Activated T-cell treated with anti-CD3 and anti-CD28 coated beads, Interleukin-2, amount 50 U/mL, for 72 hours (primary cell): ENCODE measurements at places on chromosomes 5 and 9. TPM values are rescaled to one million over a fixed set of nuclear protein-coding genes. Genes with fewer than 3 reads are reported as not detected.

Gene GALNT12
- 11.2 TPM for total RNA-seq

Gene TAF1L
- total RNA-seq = not detected

Gene EGFLAM
- total RNA-seq = not detected

Gene DIAPH1
- total RNA-seq = 162 TPM
